Fibroblast of skin of left biceps (primary cell): ENCODE measurements at places on chromosomes 12 and 14.

DNA sequence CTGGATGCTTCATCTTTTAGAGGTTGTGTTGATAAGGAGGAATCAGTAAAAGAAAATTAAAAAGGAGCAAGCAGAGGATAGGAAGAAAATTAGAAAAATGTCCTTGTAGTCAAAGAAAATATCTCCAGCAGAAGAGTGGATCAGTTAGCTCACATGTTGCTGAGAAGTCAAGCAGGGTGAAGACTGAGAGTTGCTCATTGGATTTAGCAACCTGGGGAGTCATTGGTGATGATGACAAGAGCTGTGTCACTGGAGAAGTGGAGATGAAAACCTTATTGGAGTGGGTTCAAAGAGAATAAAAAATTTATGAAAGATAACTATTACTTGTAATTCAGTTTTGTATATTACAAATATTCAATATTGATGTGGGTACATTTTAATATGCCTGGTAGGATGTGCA is 9.8 kb downstream of the FRMD6 start:
- no peak for DNase-seq

- peak; percentile 60 for DNase-seq
Observed at GRCh38 chr12:65868133-65868705, 43.9 kb downstream of the HMGA2 start.

DNA sequence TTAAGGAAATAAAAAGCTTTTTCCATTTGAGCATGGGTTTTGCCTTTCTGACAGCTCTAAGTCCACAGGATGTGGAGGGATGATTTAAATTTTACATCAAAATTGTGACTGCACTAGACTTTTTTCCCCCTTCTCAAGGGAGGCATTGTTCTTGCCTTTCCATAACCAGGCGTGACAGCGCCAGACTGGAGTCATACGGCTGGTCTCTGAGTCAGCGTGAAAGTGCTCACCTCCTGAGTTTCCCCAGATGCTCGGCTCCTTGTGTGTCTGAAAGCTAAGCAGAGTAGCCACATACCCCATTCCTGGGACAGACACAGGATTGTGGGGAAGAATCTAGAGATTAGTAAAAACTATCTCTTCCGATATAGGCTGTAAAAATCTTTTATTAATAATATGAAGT is 43.1 kb downstream of the SOX5 start:
- peak; percentile 6 for DNase-seq

GRCh38 chr14:68840454-68840853 is 47.6 kb upstream of the ZFP36L1 start:
- no peak for DNase-seq

DNA sequence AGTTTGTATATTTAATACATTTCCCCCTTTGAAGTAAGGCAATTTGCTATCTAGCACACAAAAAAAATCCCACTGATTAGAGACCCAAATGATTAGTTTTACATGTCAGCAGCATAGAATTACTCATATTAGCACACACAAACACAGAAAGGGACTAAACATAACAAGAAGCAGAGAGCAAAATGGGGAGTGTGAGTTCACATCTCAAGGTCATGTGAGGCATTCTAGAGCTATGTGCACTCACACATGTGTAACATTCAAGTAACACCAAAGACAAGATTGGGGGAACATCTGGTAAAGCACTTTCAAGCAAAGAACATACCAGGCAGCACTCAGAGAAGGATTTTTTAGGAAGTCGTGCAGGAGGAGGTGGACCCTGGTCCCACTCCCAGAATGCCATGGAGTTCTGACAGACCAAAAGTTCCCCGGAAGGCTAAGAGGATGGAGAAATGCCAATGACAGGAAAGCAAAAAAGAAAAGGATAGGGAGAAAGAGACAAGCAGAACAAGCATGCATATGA is 105.8 kb upstream of the SINHCAF start:
- DNase-seq, result peak; percentile 1

DNA sequence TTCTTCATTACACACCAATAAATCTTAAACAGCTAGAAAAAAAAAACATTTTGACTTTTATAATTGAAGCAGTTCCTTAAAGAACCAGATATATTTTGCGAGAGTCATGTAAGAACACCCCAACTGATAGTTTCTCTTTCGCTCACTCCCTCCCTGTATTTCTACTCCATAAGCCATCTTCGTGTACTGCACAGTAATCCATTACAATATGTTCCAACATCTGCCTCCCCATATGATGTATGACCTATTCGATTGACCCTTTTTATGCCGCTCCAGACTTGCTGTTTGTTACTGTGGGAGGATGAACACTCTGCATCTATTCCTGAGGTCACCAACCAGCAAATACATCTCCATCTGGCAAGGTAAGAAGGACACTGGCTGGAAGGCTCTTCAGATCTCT is 331.7 kb downstream of the SOX5 start:
- DNase-seq, result no peak

DNA sequence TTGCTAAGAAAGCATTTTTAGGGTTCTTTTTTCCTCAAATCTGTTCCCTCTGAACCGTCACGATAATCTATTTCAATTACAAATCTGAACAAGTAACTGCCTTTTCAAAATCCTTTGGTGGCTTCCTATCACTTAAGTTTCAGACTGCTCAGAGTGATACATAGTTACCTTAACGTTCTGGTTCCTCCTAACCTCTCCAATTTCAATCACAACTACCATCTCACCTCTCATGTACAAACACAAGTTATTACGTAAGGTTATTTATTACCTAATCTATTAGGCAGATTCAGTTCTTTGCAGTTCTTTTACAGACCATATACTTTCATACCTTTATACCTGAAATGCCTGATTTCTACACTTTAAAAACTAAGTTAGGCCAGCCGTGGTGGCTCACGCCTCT is 12.1 kb downstream of the RNF212B start:
- DNase-seq, result no peak

GRCh38 chr12:56838621-56839488 is 75.7 kb downstream of the HSD17B6 start:
- DNase-seq, result no peak

- DNase-seq, result no peak
Observed at GRCh38 chr12:122346054-122346453, 76.4 kb downstream of the CLIP1 start.

- no peak for DNase-seq
Observed at GRCh38 chr12:84910549-84911241, 1.9 kb downstream of the SLC6A15 start.

- DNase-seq, result no peak
Observed at GRCh38 chr12:113186666-113187325, 1.3 kb downstream of the RITA1 start.

GRCh38 chr12:24039113-24039525 is 89.6 kb upstream of the SOX5 start:
- peak; percentile 58 for DNase-seq

DNA sequence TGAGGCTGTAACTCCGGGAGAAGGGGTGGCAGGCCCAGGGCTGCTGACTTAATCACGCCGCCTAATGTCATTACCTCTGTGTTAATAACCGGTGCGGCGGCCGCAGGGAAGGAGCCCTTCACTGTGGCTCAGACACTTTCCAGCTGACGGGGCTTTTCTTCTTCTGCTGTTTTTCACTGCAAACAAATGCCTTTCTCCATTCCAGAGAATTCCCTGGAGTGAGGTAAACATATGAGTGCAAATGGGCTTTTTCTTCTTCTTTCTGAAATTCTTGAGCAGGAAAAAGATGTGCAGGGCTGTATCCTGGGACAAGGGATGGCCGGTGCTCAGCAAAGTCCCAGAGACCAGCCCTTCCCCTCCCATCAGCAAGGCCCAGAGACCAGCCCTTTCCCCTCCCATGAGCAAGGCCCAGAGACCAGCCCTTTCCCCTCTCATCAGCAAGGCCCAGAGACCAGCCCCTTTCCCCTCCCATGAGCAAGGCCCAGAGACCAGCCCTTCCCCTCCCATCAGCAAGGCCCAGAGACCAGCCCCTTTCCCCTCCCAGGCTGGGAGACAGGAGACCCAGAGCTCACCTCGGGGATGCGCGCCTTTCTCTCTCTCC is 33.4 kb upstream of the FAM181A start:
- no peak for DNase-seq

DNA sequence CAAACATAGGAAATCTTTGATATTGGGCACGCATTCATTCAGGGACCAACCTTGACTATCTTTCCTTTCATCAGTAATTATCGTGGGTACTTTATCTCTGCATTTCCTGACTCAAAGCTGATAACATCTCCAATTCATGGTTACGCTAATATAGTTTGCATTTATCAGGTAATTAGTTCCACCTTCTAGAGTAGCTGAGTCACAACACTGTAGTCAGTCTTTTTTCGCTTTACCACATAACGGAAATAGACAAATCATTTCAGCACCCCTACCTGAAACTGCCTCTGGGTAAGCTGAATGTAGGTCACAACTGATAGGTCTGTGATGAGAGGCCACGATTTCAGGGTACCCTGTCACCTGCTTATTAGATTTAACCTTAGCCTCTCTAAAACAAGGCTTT is 36.7 kb upstream of the IL22 start:
- no peak for DNase-seq

DNA sequence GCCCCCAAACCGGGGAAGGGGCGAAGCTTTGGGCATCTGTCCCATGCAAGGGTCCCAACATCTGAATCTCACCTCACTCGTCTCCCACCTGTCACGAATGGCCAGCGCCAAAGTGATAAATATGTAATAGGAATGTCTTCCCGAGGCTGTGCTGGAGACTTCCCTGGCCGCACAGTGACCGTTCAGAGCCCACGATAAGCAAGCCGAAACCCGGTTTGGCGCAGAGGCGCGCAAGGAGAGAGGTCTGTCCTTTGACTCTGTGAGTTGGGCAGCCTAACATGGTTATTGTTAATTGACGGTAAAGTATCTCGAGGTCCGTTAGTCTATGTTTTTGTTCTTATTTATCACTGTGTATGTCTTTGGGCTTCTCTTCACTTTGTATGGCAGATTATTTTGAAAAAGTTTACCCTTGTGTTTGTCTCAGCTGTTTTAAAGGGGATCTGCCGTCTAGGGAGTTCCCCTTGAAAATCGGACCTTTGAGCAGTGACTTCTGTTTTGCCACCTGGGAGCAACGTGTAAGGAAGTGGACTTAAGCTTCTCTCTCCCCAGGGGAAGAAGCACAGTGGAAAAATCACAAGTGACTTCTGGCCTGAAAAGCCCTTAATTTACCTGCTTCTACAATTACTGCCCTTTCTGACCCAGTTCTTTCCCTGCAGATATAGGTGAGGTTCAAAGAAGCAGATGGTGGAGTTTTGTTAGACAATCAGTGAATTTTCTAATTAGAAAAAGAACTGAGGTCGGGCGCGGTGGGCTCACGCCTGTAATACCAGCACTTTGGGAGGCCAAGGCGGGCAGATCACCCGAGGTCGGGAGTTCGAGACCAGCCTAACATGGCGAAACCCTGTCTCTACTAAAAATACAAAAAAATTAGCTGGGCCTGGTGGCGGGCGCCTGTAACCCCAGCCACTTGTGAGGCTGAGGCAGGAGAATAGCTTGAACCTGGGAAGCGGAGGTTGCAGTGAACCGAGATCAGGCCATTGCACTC is 1.1 kb upstream of the TM9SF1 start:
- DNase-seq, result no peak

DNA sequence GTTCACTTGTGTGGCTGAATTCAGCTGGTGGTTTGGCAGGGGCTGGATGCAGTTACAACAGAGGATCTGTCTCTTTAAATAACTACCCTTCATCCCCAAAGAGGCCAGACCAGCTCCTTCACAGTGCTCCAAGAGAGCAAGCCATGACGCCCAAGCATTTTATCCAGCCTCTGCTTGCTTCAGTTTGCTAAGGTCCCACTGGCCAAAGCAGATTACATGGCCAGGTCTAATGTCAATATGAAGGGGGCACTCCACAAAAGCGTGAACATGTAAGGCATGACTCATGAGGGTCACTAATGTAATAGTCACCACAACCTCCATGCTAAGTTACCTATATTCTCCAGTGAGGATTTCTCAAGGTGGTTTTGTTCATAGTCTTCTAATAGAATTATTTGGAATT is 62.9 kb downstream of the MARK3 start:
- DNase-seq, result no peak

- DNase-seq, result no peak
Observed at GRCh38 chr12:24487606-24488005, 461.3 kb downstream of the BCAT1 start.

GRCh38 chr14:36162267-36162666 is 14.3 kb downstream of the PTCSC3 start:
- no peak for DNase-seq

DNA sequence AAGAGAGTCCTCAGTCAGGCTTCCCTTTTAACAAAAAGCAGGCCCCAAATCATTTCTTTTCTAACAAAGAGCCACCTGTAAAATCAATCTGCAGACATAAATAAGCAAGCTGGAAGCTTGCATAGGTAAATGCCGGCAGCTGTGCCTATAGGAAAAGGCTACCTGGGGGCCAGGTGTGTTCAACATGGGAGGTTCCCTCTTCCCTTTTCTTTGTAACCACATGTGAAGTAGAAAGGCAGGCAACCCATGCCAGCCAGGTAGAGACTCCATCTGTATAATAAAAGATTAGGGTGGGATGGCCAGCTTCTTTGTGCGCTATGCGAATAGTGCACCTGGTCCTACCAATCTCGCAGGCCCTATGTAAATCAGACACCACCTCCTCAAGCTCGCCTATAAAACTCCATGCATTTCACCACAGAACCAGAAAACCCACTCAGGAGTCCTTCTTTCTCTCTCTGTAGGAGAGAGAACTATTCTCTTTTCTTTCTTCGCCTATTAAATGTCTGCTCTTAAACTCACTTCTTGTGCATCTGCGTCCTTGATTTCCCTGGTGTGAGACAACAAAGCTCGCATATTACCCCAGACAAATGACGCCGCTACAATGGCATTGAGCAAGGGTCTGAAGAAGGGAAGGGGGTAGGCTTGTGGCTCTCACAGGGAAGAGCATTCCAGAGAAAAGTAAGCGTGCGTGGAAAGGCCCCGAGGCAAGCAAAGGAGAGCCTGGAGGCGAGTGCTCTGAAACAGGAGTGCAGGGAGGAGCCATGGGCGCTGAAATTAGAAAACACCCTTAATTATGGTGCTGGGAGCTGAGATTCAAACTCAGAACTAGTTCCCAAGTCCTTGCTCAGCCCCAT is 67.2 kb downstream of the TTC9 start:
- DNase-seq, result no peak

DNA sequence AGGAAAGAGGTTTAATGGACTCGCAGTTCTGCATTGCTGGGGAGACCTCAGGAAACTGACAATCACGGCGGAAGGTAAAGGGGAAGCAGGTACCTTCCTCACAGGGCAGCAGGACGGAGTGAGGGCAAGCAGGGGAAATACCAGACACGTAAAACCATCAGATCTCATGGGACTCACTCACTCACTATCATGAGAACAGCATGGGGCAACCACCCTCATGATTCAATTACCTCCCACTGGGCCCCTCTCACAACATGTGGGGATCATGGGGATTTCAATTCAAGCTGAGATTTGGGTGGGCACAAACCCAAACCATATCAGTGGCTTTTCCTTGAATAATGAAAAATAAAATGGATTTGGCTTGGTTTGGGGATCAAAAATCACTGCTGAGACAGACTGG is 380.5 kb downstream of the VRK1 start:
- no peak for DNase-seq

GRCh38 chr12:108495054-108495453 is 20.0 kb upstream of the FICD start:
- DNase-seq, result no peak

- no peak for DNase-seq
Observed at GRCh38 chr14:69853774-69854173, 25.4 kb upstream of the SMOC1 start.

GRCh38 chr14:94441531-94442205 is 10.9 kb downstream of the SERPINA11 start:
- DNase-seq, result no peak

- DNase-seq, result no peak
Observed at GRCh38 chr12:126191031-126191891, 1126.0 kb downstream of the AACS start.

- no peak for DNase-seq
Observed at GRCh38 chr14:98694541-98694940, 577.5 kb downstream of the BCL11B start.

- DNase-seq, result peak; percentile 59
Observed at GRCh38 chr12:39619660-39620433, at the start of gene ABCD2. Gene ABCD2 (minus strand): TSS chr12:39619803. CDS start chr12:39619615, 188 bp downstream.
